Suppressor macrophage treated with lipopolysaccharide for 1 hour (primary cell): ENCODE measurements at places on chromosomes 11 and 22.

GRCh38 chr11:119486691-119487259, 63.8 kb upstream of the THY1 start:
- no peak for DNase-seq

GRCh38 chr11:2963761-2964160, 28.4 kb downstream of the NAP1L4 start:
- DNase-seq = no peak

DNA sequence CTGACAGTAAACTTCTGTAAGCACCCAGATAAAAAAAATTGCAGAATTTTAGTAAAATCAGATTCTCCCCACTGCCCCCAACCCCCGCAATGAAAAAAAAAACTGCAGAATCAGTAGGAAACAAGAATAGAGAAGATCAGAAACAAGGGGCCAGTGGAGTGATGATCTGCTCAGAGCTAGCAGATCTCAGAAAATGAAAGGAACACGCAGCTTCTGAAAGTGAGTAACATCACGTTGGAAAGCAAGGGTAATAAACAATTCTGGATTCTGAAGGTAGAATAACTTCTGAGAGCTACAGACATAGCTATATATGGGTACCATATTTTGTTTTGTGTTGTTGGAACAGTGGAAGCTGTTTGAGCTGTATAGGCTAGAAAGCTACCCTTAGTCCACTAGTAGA, 23.2 kb downstream of the ACAT1 start:
- DNase-seq = no peak

DNA sequence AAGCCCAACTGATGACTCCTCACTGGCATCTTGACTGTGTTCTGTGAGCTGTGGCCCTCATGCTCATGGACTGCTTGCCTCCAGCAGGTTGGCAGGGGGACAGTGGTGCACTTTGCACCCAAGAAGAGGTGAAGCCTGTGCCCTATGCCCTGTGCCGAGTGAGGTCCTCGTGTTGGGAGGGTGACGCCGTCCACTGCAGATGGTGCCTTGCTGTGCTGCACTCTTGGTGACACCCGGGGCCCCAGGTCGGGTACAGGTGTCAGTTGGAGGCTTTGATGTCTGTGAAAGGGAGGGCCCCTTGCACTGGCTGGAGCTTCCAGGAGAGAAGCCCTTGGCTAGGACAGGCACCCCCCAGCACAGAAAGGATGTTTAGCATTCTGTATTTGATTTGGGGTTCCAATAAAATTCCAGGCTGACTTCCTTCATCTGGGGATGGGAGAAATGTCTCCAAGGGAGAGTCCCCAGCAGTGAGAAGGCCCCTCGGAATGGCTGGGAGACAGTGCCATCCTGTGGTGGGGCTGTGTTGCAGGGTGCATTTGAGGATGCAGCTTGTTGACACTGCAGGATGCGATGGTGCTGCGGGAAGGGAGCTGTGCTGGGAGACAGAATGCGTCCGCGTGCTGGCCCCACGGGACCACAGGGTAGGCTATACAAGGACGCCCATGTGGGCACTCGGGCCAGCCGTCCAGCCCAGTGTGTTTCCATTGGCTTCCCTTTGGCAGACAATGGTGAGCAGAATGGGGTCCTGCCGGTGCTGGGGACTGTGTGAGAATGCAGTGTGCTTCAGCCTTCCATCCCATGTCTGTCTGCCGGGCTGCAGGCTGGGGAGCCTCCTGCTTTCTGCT, 2.5 kb upstream of the ZDHHC8 start:
- DNase-seq = peak; percentile 50

GRCh38 chr11:64461081-64461480, 102.1 kb downstream of the RPS6KA4 start:
- DNase-seq = no peak

- peak; percentile 28 for DNase-seq
Measured at GRCh38 chr11:102664001-102664752, 39.0 kb upstream of the MMP20 start.

DNA sequence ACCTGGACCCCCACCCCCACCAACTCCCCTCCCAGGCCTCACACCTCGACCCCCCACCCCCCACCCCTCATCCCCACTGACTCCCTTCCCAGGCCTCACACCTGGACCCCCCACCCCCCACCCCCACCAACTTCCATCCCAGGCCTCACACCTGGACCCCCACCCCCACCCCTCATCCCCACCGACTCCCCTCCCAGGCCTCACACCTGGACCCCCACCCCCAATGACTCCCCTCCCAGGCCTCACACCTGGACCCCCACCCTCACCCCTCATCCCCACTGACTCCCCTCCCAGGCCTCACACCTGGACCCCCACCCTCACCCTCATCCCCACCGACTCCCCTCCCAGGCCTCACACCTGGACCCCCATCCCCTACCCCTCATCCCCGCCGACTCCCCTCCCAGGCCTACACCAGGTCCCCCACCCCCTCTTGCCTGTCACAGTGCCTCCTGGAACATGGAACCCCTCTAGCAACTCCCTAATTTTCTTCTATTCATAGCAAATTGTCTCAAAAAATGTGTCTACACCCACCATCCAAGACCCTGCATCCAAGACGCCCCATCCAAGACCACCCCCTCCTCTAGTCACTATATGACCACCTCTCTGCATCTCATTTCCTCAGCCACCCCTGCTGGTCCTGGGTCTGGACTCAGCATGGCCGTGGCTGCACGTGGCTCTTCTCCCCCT, 36.9 kb upstream of the BRSK2 start:
- DNase-seq = no peak

DNA sequence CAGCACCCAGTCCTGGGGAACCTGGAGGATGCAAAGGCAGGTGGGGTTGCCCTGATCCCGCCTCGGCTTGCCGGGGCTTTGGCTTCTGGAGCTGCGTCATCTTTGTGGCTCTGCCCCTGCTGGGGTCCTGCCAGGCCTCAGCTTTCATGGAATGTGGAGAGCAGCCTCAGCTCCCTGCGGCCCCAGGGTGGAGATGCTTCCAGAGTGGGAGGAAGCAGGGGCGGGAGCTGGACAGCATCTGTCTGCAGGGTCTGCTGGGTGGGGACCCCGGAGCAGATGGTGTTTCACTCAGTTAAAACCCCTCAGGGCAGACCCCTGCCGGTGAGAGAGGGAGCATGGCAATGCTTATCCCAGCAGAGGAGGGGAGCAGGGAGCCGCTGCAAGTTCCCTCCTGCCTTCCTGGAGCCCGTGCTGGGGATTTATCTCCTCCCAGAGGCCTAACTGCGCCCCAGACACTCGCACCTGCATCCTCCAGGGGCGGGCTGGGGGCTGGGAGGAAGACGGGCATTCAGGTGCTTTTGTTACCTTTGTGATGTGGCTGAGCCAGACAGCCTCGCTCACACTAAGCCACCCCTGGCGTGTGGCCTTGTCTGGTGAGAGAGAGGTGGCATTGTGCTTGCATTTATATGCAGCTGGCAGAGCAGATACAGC, 15.7 kb downstream of the GRIK4 start:
- no peak for DNase-seq

- no peak for DNase-seq
Measured at GRCh38 chr11:12243911-12244550, 133.3 kb upstream of the PARVA start.

DNA sequence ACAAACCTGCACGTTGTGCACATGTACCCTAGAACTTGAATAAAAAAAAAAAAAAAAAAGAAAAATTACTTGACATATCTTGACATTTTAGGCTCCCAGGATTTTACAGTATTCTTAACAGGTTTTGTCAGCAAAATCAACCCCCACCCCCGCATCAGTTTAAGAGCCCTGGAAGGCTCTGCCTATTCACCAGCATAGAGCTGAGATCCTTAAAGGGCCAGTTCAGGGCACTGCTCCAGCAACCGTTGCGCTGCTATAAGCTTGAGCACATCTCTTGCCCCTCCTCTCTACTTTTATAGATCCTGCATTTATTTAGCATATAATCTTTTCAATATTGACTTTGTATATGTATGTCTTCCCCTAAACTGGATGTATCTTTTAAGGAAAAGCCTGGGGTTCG, 697 bp upstream of the PAFAH1B2 start:
- peak; percentile 67 for DNase-seq

- DNase-seq = no peak
Measured at GRCh38 chr11:45142241-45143055, 4.0 kb upstream of the PRDM11 start.

DNA sequence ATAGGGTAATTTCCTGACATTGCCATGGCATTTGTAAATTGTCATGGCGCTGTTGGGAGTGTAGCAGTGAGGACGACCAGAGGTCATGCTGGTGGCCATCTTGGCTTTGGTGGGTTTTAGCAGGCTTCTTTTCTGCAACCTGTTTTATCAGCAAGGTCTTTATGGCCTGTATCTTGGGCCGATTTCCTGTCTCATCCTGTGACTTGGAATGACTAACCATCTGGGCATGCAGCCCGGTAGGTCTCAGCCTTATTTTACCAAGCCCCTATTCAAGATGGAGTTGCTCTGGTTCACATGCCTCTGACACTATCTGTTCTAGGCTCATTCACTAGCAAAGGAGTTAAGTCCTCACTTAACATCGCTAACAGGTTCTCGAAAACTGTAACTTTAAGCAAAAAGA, 1374.2 kb downstream of the FAM181B start:
- DNase-seq = no peak

- DNase-seq = peak; percentile 78
Measured at GRCh38 chr11:82907371-82907770, 5.8 kb downstream of the DDIAS start.

- no peak for DNase-seq
Measured at GRCh38 chr22:45889539-45890350, 87.2 kb downstream of the WNT7B start.

DNA sequence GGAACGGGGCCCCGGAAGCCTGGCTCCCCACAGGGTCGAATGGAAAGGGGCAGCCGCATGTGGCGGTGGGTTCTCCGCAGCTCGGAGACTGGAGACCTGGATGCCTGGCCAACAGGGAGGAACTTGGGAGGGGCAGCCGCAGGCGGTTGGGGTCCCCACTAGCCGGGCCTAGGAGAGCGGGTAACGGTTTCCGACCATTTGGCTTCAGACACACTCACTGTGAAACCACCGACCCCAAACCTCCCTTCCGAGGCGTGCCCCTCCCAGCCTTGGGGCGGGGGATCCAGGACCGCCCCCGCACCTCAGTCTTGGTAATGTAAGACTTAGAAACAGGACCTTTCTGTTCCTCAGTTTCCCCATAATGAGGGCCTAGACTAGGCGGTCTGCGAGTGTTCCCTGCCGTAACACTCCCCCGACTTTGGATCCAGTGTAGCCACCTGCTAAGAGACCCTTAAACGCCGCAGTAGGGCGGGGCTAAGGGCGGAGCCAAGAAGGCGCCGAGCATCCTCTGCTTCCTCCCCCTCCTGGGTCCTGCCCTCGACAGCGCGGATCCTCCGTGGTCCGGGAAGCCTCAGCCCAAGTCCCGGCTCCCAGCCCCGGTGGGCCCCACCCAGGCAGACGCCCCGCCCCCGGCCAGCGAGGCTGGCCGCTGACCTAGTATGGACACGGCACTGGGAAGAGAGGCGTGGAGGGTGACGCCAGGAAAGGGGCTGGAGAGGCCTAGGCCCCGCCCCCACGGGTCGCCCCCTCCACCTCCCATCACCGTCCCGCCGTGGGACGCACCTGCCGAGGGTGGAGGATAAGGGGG, 1.8 kb upstream of the RASGRP2 start:
- peak; percentile 58 for DNase-seq

DNA sequence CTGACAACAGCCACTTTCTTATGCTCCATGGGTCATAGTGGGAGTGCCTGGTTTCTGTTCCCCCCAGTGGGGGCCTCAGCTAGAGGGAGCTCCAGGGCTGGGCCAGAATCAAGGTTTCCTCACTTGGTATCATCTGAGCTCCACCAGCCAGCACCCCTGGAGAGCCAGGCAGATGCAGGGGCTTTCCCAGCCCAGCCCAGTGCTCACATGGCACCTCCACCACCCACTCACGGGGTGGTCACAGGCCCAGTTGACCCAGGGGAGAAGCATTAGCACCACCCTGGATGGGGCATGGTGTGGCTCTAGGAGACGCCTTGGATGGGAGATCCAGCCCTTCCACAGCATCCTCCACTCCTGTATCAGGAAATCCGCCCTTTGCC, 24.1 kb upstream of the WNT7B start:
- DNase-seq = peak; percentile 59

GRCh38 chr11:107549253-107549953, 16.1 kb downstream of the ALKBH8 start:
- peak; percentile 68 for DNase-seq

GRCh38 chr11:2311353-2312133, 9.7 kb downstream of the TSPAN32 start:
- no peak for DNase-seq

GRCh38 chr22:29946220-29946619, 63.2 kb downstream of the MTMR3 start:
- DNase-seq = no peak

GRCh38 chr11:64025205-64025604, 10.5 kb upstream of the FLRT1 start:
- DNase-seq = no peak

GRCh38 chr11:117986981-117987574, 884 bp downstream of the IL10RA start:
- DNase-seq = peak; percentile 68

DNA sequence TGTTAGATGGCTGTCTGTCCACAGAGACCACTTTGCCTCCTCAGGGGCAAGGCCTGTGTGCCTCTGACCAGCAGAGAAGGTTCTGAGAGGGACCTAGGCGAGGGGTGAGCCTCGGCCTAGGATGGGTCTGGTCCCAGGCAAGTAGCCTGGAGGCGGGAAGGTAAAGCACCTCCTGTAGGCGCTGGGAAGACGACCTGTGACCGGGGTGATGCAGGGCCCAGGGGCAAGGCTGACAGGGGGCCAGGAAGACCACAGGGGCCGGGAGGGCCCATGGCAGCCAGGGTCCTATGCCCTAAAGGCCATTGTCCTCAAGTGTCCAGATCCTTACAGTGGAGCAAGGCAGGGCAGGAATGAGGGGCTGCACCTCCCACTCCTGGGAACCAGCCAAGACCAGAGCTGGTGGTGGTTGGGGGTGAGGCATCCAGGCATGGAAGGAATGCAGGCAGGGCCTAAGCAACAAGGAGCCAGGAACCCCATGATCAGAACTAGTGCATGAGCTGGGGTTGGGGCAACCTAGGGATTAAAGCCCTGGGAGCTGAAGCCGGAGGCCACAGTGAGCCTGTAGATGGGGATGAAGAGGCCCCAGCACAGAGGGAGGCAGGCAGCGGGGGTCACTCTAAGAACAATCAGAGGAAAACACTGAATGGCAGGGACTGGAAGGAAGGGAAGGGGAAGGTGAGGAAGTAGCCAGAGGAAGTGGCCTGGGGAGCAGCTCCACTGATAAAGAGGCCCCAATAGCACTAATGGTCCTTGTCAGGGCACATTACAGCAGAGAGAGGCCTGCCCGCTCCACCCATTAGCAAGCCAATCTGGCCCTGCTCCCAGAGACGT, 32.9 kb upstream of the KLHL35 start:
- no peak for DNase-seq

DNA sequence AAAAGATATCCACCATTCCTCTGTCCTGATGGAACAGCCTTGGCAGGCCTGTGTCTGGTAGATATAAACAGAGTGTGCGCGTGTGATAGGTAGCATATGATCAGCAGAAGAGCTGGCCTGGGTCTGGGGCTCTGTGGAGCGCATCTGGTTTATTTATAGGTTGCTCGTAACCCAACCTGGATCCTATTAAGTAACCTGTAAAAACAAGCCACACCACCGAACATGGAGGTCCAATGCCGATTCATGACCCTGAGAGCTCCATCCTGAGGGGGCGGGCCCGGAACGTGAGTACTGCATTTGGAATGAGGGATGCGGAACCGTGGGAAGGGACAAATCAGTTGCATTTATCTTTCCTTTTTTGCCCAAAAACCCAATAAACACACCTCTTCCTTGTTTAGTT, 31.9 kb upstream of the APOL5 start:
- DNase-seq = no peak

- DNase-seq = peak; percentile 99
Measured at GRCh38 chr22:17241576-17242330, 22.5 kb upstream of the ADA2 start.

GRCh38 chr22:49320714-49321476, 506.8 kb downstream of the BRD1 start:
- no peak for DNase-seq

- no peak for DNase-seq
Measured at GRCh38 chr11:95149651-95150364, 60.2 kb downstream of the ENDOD1 start.
